ENCODE measurements at places on chromosomes 5 and 9.

DNA sequence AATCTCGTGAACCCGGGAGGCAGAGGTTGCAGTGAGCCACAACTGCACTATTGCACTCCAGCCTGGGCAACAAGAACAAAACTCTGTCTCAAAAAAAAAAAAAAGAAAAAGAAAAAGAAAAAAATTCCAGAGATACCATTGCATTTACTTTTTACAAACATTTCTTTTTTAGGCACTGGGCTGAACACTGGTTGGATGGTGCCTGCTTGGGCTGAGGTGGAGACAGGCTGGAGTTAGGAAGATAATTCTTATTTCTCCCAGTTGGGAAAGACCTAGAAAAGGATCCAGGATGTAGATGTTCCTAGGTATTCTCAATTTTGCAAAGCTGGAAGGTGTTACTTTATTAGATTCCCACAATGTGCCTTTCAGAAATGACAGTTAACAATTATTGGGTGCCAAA, 49.9 kb upstream of the JMY start:
- DNase-seq: peak; percentile 35

- no peak for DNase-seq
Measured at GRCh38 chr9:124800306-124801259, 23.6 kb downstream of the OLFML2A start.

- no peak for DNase-seq
Measured at GRCh38 chr9:134049772-134050588, 17.8 kb downstream of the BRD3 start.

DNA sequence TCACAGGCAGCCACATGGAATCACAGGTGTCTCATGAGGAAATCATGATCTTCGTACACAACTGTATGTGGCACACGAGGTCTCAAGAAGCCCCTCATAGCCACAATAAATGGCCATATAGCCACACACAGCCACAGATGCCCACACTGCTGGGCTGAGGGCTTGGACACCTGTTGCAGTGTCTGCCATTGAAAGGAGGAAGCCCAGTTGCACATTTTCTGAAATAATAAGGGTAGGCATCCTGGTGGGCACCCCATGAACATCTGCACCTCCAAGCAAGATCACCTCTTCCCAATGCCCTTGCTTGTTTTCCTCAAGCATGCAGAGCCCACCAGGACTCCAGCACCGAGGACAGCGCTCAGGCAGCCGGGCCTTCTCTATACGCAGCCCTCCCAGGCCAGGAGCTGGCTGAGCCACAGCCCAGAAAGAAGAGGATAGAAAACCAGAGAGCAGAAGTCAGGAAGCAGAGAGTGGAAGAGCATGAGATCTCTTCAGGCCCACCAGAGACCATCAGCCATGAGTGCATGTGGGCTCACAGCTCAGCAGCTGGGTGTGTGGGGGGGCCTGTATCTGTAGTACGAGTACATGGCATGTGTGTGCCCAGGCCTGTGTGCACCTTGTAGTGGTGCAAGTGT, 1.0 kb upstream of the ACSL6 start:
- DNase-seq: peak; percentile 76

- no peak for DNase-seq
Measured at GRCh38 chr5:82605441-82605973, 327.4 kb upstream of the RPS23 start.

DNA sequence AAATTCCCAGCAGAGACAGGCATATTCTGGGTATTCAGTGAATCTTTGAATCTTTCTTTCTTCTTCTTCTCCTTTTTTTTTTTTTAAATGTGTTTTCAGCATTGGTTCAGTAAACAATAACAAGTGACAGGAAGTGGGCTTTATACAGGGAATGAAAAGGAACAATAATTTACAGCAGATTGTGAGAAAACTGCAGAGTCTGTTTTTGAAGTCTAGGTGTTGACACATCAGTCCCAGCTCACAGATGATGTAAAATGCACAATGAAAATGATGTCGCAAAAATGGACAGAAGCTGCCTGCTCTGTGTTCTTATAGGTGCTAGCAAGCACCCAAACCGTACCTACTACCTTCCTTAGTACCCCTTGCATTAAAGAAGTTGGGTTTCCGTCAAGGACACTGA, 38.8 kb downstream of the TNC start:
- DNase-seq: no peak

- DNase-seq: peak; percentile 26
Measured at GRCh38 chr5:104184264-104184663, 621.7 kb upstream of the NUDT12 start.

- peak; percentile 19 for DNase-seq
Measured at GRCh38 chr9:130659699-130660248, 4.6 kb upstream of the PRDM12 start.

DNA sequence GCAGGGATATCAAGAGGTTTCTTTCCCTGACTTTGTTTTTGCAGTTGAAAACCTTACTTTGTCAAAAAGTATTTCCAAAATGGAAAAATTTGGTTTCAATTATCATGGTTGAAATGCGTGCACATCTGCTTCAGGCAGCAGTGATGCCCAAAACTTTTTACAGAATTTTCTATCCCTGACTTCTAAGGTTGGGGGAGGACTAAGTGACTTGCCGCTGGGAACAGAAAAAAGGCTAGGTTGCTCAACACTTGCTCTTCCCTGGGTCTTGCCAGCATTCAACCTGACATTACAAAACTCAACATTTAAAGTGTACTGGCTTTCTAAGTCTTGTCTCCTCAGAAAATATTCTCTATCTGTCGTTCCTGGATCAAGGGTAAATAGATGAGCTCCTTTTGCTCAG, 4.7 kb downstream of the KLHL3 start:
- DNase-seq: peak; percentile 66

- DNase-seq: peak; percentile 78
Measured at GRCh38 chr9:33139421-33140228, 27.5 kb downstream of the B4GALT1 start.

GRCh38 chr5:68253624-68254585, 38.3 kb downstream of the PIK3R1 start:
- DNase-seq: no peak

- DNase-seq: peak; percentile 91
Measured at GRCh38 chr9:131590907-131591844, 45.9 kb downstream of the PRRT1B start.

DNA sequence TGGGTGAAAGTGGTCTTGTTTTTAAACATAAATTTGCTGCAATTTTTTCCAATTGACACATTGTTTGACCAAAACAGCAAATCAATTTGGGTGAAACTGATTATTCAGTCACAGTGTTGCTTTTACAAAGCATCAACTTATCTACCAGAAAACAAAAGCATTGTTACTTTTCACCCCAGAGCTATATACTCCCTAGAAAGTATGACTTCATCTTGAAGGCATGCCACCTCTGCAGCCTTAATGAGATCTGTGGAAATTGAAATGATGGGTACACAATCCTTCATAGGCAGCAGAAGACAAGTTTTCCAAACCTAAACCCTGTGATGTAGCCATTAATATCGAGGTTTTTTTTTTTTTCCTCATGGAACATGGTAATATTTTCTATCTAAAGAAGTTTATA, 615.9 kb downstream of the CHSY3 start:
- DNase-seq: peak; percentile 40

- no peak for DNase-seq
Measured at GRCh38 chr5:140678993-140679392, 5.6 kb upstream of the DND1 start.

- peak; percentile 84 for DNase-seq
Measured at GRCh38 chr5:42992088-42992879, 47.8 kb downstream of the ANXA2R start.

- DNase-seq: peak; percentile 59
Measured at GRCh38 chr5:98763001-98763630, 10.3 kb upstream of the RGMB start.

DNA sequence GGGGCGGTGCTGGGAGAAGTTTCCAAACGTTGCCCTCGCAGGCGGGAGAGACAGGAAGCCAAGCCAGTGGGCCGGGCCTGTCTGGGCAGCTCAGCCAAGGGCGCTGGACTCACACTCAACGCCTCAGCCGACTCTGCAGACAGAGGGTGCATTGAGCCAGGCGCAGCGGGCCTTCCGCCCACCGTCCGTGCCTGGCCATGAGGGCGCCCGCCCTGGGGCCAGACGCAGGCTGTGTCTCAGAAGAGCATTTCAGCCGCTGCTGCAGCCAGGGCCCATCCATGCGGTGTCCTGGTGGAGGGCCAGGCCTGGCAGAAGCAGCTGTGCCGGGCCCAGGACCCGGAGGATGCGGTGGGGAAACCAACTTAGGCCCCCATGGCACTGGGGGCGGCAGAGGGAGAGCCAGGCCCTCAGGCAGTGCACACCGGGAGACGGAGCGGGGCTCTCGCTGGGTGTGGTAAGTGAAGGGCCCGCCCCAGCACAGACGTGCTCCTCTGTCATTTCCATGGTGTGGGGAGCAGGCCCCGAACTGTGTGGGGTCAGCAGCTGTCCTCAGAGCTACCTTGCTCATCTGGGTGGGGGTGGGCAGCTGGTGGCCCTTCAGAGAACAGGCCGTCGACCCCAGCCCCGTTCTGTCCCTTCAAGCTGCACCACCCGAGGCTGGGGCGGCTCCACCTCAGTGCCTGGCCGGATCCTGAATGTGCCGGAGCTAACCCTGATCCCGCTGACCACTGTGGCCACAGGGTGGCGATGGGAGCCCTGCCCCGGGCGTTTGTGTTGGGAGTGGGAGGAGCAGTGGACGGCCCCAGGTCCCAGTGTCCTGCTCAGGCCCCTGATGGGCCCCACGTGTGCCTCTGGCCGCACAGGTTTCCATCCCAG, 18.0 kb downstream of the DNLZ start:
- peak; percentile 34 for DNase-seq
